ENCODE measurements at places on chromosomes 5 and 9.

DNA sequence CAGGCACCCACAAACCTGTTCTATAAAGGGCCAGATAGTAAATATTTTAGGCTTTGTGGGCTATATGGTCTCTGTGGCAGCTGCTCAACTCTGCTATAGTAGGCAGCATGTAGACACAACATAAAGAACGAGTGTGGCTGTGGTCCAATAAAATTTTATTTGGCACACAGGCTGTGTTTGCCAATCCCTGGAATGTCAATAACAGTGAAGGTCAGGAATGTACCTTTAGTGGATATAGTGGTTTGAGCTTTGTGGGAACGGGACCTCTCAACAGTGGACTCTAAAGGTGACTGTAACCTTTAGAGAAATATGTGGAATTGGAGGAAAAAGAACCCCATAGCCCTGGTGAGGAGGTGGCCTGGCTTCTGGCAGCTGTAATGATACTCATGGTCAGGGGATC is 145.2 kb downstream of the MAST4 start:
- no peak for DNase-seq

GRCh38 chr9:112858625-112859147 is 32.0 kb downstream of the SLC46A2 start:
- no peak for DNase-seq

- DNase-seq, result no peak
Measured at GRCh38 chr5:173256800-173257199, 21.8 kb upstream of the NKX2-5 start.

DNA sequence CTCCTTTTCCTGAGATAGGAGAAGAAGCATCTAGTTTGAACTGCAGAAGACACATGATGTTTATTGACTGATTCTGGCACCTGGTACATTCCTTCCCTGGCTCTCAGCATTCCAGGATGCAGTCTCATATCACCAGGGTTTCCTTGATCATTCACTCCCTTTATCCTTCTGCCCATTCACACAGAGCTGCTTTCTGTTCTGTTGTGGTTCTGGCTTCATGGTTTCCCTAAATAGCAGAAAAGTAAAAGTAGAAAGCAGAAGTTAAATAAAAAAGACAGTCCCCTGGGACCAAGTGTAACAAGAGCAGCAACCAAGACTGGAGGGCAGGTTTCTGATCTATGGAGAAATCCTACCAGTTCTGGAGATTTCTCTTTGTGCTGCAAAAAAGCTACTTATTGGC is 3.2 kb downstream of the IFNA8 start:
- no peak for DNase-seq

DNA sequence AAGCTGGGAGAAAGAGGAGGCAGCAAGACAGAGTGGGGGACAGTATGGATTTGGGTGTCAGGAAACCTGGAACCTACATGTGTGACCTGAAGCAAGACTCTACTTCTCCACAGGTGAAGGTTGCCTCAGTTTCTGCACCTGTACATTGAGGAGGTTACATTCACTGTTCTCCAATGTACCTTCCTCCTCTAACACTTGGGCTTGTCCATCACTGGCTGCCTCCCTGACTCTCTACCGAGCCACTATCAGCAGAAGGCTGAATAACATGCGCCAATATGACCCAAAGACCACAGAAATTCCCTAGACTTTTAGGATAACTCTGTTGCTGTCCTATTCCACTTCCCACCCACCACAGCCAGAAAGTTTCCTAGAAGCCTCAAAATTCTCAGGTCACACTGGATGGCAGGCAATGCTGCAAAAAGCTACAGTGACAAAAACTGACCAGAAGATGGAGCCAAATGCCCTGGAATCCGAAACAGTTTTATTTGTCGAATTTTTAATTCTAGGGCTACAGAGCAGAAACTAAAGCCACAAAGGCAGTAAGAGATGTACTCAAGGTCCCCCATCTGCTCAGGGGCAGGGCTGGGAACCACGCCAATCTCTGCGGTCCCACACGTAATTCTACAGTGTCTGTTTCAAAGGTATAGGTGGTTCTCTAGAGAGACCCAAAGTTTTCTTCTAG is 64.4 kb downstream of the FAM114A2 start:
- peak; percentile 34 for DNase-seq

- no peak for DNase-seq
Measured at GRCh38 chr5:163221581-163221980, 215.8 kb upstream of the CCNG1 start.

- DNase-seq, result no peak
Measured at GRCh38 chr5:138029944-138030343, 2.9 kb downstream of the FAM13B start.

DNA sequence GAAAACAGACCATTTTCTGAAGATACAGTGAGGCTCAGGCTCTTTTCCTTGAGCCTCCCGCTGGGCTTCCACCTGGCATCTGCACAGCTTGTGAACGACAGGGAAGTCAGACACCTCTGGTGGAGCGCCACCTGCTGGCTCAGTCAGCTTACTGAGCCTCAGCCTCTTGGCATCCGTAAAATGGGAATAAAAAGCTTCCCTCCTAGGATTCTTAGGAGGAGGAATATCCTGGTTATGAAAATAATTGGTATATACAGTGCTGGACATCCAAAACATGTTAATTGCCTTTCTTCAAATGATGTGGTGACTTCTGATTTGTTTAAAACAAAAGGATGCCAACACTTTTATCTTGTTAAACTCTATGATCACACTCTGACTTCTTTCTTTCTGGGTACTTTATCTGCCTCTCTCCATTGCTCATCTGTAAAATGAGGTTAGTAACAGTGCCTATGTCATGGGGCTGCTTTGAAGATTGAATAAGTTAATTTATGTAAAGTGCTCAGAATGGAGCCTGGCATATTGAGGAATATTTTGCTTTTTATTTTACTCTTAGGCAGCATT is 67.5 kb downstream of the MAMDC2 start:
- peak; percentile 72 for DNase-seq

- no peak for DNase-seq
Measured at GRCh38 chr9:131218370-131218769, 57.9 kb downstream of the FAM78A start.

- DNase-seq, result no peak
Measured at GRCh38 chr9:4225291-4226028, 74.4 kb downstream of the GLIS3 start.

GRCh38 chr5:110880413-110880812 is 141.6 kb downstream of the SLC25A46 start:
- DNase-seq, result no peak

- DNase-seq, result no peak
Measured at GRCh38 chr9:36976371-36977030, 57.6 kb downstream of the PAX5 start.

GRCh38 chr5:39992617-39993202 is 567.9 kb upstream of the DAB2 start:
- DNase-seq, result no peak
